Stimulated activated CD4-positive, alpha-beta T cell treated with anti-CD3 and anti-CD28 coated beads, Interleukin-4, amount 100 ng/mL, for 4 hours (primary cell): ENCODE measurements at places on chromosomes 1 and 21.

DNA sequence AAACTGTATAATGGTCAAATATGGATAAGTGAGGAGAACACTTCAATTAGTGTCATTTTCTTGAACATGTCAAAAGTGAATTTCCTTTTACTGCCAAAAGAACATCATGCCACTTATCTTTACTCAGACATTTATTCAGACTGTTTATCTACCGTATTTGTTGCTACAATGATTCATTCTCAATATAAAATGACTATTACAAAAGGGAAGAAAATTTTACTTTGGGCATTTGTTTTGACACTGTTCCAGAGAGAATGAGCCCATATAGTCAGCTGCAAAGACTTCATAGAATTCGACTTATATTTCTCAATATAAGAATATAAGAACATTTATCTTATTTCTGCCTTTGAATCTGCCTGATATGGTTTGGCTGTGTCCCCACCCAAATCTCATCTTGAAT, 1699.1 kb downstream of the BRINP3 start:
- no peak for DNase-seq

GRCh38 chr1:196393282-196393681, 215.0 kb downstream of the KCNT2 start:
- no peak for DNase-seq

DNA sequence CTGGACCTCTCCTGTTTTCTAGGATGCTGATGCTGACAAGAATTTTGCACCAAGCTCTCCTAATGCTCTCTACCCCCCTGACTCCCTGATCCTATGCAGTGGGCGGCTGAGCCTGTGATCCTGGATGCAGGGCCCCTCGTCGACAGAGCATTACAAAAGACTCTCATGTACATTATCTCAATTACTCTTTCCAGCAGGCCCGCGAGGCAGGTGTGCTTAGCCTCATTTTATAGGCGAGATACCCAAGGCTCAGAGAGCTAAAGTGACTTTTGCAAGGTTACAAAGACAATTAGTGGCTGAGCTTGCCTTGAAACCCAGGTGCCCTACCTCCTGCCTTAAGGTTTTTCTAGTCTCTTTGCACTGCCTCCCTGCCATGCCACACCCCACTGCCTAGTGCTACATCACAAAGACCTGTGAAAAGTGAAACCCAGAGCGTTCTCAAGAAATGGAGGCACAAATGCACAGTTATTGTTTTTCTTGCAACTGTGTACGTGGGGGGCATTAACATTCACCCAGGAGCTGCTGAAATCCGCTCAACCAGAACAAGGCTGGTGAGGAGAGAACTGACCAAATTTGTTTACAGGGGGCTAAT, 10.0 kb upstream of the C8A start:
- no peak for DNase-seq

GRCh38 chr1:220750131-220750515, 2.0 kb downstream of the MTARC2 start:
- DNase-seq = no peak

DNA sequence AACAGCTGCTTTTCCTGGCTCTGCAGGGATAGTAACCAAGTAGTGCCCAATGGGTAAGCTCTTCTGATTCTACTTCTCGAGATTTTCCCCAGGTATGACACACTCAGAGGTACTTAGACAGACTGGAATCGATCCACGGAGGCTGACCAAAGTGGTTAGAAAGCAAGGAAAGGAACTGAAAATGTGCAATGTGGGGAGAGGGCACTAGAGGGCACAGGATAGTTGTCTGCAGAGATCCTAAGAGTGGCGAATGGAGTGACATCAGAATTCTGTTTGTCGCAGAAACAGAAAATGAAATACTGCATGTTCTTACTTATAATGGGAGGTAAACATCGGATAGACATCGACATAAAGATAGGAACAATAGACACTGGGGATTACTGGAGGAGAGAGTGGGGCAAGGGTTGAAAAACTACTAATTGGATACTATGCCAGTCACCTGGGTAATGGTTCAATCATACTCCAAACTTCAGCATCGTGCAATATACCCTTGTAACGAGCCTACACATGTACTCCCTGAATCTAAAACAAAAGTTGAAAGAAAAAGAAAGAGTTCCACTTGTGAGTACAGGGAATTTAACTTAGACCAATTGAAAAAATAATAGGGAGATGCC, 23.3 kb downstream of the CYP2J2 start:
- DNase-seq = no peak

GRCh38 chr1:12309783-12310742, 80.2 kb downstream of the VPS13D start:
- no peak for DNase-seq
